Foreskin keratinocyte (primary cell): ENCODE measurements at places on chromosomes 4 and X. TPM values are rescaled to one million over a fixed set of nuclear protein-coding genes. Genes with fewer than 3 reads are reported as not detected.

DNA sequence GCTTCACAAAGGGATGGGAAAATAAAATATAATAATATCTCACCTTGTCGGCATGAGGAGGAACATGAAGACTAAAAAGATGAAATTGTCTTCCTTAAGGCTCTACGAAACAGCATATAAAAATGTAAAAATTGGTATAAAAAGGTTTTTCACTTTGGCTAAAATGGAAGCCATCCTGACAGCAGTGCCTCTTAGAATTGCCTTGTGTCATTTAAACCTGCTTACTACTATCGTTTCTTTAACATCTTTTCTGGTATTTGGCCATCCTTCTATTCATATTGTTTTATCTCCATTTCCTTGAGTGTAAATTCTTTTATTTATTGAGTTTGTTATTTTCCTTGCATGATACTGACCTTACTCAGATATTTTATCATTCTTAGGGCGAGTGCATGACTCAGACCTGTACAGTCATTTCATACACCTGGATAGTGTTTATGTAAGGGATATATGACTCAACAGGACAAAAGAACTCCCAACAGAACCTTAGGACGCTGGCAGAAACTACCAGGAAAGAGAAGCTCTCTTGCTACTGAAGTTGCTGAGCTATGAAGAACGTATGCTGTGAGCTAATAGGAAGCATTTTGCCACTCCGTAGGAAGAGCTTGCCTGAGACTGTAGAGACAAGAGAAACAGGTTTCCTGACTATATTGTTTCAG is 5.8 kb upstream of the CDKN2AIP start:
- DNase-seq: peak; percentile 100

DNA sequence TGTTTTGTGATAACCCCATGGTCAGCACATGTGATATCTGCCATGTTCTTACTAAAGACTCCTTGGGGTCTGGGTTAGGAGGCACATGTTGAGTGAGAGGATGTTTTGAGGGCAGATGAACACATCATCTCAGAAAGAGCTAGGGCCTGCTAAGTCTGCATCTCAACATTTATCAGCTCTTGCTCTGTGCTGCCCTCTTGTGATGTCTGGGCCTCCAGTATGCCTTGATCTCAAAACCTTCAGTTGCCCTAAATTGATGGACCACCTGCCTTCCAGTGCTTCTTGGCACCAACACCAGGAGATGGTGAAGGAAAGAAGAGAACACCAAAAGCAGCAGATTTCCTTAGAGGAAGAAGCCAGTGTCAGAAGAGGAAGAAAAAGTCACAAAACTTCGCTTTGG is 22.5 kb downstream of the MID1 start:
- DNase-seq: peak; percentile 13

GRCh38 chr4:112516471-112517066 is 589 bp upstream of the NEUROG2 start:
- DNase-seq: no peak

DNA sequence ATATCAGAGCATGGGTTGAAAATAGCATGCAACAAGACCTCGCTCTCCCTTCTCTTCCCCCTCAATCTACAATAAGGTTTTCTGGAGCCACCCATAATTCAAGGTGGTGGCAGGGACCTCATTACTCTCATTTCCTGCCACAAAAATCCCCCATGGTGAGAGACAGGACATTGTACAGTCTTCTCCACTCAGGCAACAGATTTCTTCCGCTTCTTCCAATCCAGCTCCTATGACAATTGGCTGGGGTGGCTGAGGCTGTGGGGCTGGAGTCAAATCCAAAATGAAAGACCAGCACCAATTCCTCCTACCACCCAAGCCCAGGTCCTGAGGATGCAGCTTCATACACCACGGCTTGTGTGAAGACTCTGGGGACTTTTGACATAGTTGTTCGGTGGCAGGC is 40.3 kb upstream of the NKRF start:
- no peak for DNase-seq

HELT gene
- not detected in 2 replicates for total RNA-seq

DNA sequence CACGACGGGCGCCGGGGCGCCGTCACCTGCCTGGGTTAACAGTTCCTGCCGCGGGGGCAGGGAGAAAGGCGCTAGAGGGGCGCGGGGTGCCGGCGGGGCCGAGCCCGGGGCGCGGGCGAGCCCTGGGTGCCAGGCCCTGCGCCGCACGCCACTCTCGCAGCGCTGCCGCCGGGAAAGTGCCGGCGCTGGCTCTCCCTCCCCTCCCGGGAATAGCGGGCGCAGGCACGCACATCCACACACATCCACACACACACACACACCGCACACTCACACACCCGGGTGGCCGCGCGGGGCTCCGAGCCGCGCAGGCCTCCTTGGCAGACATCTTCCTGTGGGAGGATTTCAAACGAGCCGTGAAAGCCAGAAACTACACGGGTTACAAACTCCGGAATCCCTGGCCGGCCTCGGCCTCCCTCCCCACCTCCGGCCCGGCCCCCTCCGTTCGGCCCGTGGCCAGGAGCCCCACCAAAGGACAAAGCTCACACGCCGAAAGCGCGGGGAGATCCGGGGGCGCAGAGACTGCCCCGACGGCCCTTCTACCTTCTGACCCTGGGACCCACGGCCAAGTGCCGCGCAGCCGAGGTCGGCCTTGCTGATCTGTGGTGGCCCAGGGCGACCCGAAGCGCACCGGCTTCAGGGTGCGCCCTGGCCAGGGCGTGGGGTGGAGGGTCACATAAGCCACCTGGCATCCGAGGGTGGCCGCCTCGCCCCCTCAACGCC is 92.3 kb downstream of the BCOR start:
- no peak for DNase-seq

DNA sequence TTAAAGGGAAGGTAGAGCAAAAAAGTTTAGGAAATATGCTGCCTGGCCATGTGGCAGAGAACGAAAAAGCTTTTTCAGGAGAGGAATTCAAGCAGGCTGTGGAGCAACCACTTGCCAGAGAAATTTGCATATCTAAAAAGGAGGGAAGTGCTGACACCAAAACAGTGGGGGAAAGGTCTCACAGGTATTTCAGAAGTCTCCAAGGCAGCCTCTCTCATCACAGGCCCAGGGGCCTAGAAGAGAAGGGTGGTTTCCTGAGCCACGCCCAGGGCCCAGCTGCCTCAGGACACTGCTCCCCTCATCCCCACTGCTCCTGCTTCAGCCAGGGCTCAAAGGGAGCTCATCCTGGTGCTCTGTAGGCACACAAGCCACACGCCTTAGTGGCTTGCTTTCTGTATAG is 29.9 kb upstream of the STS start:
- no peak for DNase-seq
